Cerebellum (tissue), 4 donors: ENCODE measurements at places on chromosomes 7 and 10.

- DNase-seq = no peak
Measured at GRCh38 chr10:126867567-126868365, 37.5 kb upstream of the DOCK1 start.

- DNase-seq = no peak
Measured at GRCh38 chr7:138137423-138138171, 61.3 kb downstream of the AKR1D1 start.

DNA sequence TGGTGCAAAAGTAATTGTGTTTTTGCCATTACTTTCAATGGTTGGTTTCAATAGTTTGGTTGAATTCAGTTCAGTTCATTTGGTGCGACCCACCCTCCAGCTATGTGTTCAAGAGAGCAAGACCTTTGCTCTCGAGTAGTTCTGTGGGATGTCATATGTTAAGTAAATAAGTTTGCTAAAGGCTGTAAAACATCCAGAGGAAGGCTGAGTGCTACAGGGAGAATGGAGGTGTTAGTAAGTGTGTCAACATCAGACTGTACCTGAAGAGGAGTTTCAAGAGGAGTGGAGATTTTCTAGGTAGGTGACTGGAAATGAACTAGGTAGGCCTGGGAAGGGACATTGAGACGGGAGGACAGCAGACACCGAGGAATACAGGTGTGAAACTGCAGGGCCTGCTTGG is 147.7 kb downstream of the SH2D4B start:
- DNase-seq = no peak

DNA sequence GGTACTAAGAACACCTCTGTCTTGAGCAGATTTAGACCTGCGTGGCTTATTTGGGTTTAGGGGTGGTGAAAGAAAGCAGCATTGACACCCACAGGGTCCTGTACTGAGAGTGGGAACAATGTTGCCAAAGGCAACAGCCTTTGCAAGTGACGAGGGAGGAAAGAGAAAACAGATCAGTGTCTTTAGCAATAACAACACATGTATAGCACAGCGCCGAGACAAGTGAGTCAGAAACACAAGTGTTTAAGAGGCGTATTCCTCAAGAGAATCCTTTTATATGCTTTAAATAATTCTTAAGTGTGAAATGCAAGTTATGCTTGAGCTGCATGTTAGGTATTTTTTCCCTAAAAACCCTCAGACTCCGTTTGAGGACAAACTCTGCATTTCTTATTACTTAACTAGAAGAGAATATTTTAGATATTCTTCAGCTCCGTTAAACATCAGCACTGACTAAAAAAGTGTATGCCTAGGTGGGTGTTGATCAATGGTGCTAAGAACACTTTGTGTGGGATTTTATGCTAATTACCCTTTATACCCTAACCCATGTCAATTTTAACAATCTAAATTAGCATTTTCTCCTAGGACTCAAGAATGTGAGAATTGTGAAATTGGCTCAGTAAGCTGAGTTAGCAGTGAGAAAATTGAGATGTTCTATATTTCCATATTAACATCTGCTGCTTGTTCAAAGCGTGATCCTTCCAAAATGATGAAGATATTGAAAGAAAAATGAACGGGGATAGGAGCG is 1095.4 kb upstream of the CELF2 start:
- DNase-seq = no peak

DNA sequence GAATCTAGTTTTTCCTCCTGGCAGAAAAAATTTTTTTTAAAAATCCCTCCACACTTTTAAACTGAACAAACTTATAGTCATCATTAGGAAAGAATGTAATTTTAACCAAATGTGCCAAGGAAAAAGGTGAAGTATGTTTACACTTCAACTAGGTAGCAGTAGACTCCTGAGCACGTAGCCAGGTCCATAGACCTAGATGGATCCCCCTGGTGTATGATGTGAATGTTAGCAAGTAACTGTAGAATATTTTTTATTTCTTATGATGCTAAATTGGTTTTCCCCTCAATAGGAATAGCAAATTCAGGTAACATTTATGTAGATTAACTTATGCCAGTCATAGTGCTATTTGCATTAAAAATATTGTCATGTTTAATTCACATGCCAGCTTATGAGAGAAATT is 19.6 kb downstream of the CABCOCO1 start:
- DNase-seq = no peak

GRCh38 chr10:89515031-89515841 is 20.2 kb downstream of the SLC16A12 start:
- no peak for DNase-seq

DNA sequence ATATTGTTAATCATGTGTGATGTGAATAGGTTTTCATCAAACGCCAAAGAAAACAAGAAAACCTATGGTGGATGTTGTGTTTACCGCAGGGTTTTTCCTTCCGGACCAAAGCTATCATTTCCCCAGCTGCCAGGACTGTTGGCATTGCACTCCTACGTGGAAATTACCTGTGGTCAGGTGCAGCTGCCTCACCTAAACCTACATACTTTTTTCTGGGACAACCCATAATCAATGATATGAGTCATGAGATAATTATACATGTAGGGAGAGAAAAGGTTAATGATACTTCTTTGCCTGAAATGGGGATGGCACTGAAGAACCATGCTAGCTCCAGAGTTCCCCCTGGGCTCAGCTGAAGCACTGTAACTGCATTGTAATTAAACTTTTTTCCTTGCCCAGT is 223.6 kb upstream of the SEMA3E start:
- DNase-seq = no peak

DNA sequence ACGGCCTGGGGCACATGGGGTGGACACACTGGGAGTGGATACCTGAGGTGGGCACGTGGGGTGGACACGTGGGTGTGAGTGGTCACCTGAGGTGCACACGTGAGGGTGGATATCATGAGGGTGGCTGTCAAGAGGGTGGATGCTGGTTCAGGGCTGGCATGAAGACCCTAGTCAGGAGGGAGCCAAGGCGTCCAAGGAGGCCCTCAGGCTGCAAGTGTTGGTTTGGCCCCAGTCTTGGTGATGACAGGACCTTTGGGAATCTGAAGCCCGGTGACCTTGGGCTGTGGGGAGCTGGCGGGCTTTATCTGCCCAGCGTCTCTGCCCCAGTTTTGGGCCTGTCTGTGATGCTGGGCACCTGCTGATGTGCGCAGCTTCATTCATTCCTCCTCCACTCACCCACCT is 24.9 kb upstream of the PFKFB3 start:
- DNase-seq = no peak

- no peak for DNase-seq
Measured at GRCh38 chr7:136063326-136063666, 86.1 kb upstream of the MTPN start.

DNA sequence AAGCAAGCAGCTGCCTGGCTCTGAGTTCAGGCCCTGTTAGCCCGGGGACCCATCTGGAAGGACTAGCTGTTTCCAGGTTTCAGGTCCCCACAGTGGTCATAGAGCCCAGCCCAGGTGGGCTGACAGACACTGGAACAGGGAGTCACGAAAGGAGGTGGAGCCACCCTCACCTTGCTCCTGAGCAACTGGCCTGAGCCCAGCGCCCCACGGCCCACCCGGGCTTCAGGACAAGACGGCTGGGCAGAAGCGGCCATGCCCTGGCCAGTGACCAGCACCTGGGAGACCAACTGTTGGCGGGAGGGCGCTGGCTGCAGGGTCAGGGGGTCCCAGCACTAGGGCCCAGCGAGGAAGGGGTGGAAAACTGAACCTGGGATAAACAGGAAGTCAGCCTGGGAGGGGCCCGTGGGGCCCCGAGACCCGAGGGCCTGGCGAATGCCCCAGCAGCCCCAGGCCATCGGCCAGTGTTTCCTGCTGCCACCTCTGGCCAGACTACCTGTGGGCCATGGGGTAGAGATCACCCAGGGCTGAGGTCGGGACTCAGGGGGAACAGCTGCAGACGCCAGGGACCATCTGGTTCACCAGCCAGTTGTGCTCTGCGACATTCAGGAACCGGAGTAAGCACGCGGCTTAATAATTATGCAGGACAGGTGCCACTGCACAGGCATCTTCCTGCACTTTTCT is 282.1 kb upstream of the PPP2R2D start:
- DNase-seq = no peak

DNA sequence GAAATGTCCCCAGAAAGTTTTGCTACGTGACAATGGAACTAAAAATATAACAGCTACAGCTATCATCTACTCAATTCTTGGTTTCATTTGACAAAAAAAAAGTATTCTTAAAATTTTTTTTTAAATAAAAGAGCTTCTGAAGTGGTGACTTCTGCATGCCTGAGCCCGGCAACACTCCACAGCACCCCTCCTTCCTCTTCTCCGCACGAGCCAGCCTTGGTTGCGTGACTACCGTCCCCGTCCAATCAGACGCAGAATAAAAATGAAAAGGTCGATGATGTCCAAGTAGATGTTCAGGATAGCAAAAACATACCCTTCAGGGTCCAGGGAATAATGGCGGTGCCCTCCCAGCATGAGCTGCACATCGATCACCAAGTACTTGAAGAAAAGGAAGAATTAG is 34.5 kb upstream of the GATAD1 start:
- DNase-seq = no peak

- DNase-seq = no peak
Measured at GRCh38 chr7:86760236-86760635, 116.5 kb downstream of the GRM3 start.

- no peak for DNase-seq
Measured at GRCh38 chr10:66804962-66805361, 120.9 kb upstream of the LRRTM3 start.

DNA sequence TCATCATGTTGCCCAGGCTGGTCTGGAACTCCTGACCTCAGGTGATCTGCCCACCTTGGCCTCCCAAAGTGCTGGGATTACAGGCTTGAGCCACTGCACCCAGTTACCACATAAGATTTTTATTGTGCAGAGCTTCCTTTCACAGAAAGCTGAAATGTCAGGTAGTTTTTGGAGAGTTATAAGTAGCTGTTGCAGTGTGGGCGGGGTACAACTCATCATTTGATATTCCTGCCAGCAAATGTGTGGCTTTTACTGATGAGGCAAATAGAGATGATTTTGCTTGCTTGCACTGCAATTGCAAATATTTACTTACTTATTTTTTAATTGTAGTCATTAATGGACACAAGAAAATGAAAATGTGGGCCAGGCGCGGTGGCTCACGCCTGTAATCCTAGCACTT is 32.4 kb downstream of the NKX2-3 start:
- DNase-seq = no peak

GRCh38 chr10:6385665-6386064 is 182.9 kb downstream of the PFKFB3 start:
- no peak for DNase-seq

GRCh38 chr7:92836489-92836999 is at the start of gene CDK6:
TSS of gene CDK6 (minus strand) at chr7:92836573. CDS start at chr7:92833323, 3,250 bp downstream.
- no peak for DNase-seq

DNA sequence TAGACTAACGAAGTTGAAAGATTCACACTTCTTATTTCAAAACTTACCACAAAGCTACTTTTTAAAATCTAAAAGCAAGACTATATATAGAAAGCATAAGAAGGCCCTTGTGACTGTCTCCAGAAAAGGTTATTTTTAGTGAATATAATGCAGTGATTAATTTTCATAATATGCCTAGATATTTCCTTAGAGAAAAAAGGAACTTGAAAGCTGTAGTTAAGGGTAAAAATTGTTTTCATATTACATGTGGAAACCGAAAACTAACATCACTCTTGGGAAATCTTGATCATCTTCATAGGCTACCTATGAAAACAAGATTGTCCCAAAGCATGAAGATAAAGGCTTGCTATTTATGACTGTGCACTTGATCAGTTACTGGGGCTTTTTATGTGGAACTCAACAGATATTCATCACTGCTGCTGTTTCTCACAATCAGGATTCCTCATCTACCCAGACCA is 223.2 kb downstream of the SH2D4B start:
- no peak for DNase-seq

DNA sequence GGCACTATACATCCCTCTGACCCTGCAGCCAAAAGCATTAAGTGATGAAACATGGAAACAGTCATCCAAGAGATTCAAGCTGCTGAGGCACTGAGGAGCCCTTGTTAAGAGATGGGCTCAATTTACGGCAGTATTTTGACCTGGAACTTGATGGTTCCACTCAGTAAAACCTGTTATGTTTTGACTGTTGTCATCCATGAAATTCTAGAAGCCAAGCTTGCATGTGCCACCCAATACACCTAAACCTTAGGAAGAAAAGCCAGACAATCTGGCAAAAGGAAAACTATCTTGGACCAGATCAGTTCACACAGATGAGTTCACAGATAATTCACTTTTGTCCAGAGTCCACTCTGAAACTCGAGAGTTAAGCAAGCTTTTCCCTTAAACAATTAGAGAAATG is 53.2 kb downstream of the ICA1 start:
- DNase-seq = no peak

DNA sequence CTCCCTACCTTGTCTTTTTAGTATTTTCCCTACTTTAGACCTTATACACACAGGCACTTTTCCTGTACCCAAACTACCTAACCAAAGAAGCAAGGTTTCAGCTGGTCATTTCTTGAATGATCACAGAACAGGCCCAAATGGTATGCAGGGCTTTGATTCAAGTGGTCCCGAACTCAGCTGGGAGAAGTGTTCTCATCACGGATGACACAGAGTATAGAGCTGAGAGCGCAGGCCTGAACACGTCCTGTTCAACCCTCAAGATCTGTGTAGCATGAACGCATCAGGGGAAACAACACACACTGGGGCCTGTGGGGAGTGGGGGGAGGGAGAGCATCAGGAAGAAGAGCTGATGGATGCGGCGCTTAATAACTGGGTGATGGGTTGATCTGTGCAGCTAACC is 318.2 kb downstream of the SFMBT2 start:
- DNase-seq = no peak

DNA sequence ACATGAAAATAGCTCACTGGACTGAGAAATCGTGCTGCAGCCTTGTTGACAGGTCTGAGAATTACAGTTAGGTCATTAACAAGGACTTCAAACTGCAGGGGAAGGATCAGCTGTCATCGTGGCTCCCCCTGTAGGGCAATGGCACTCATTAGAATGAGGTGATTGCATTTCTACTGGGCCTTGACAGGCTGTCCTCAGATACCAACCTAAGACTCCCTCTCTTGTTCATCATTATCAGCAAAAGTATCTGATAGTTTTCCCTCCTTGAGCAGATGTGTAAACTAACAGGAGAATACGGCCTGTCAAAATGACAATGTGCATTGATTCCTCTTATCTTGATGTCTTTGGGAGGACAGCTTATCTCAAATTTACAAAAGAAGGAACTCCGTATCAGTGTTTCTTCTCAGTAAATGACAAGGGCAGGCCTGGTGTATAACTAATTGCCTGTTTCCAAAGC is 648.5 kb upstream of the LRRN3 start:
- DNase-seq = no peak

DNA sequence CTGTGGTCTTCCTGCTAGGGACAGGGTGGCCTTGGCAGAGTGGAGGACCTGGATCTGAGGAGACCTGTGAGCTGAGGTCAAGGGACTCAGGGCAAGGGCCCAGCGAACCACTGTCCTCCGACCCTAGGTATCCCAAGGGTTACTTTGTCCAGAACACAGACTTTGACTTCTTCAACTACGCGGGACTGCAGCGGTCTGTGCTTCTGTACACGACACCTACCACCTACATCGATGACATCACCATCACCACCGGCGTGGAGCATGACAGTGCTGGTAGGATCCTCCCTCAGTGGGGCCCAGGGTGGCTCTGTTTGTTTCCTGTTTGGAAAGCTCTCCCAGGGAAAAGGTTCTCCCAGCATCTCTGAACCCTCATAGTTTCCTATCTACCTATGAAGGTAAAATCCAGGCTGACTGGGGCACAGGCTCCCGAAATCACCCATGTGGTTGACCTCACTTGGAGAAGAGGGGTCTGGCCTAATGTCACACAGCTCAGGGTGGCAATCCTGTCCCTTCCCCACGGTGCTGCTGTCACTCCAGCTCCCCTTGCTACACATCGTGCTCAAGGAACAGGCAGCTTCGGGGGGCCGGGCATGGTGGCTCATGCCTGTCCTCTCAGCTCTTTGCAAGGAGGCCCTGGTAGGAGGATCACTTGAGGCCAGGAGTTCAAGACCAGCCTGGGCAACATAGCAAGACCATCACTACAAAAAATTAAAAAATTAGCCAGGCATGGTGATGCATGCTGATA is 57.6 kb downstream of the ZNF727 start:
- no peak for DNase-seq
